HEK293T (cell line): ENCODE measurements at places on chromosomes 7 and 10.

- DNase-seq: no peak
Measured at GRCh38 chr7:2010101-2010500, 222.6 kb downstream of the MAD1L1 start.

DNA sequence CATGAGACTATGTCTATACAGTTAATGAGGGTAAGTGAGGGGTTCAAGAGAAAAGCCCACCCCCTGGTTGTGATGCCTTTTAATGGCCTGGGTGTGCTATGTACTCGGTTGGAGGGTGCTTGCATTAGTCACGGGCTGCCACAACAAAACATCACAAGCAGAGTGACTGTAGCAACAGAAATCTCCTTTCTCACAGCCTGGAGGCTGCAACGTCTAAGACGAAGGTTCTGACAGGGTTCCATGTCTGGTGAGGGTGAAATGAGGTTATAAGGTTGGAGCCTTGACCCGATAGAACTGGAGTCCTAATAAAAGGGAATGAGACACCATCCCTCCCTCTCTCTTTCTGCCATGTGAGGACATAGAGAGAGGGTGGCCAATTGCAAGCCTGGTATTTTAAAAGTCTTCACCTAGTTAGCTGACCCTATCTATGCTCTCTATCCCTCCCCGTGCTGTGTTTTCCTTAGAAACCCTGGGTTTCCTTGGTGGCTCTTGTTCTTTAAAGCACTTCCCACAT is 126.0 kb upstream of the GDF10 start:
- no peak for DNase-seq

GRCh38 chr10:96675846-96676245 is 44.5 kb downstream of the PIK3AP1 start:
- no peak for DNase-seq

DNA sequence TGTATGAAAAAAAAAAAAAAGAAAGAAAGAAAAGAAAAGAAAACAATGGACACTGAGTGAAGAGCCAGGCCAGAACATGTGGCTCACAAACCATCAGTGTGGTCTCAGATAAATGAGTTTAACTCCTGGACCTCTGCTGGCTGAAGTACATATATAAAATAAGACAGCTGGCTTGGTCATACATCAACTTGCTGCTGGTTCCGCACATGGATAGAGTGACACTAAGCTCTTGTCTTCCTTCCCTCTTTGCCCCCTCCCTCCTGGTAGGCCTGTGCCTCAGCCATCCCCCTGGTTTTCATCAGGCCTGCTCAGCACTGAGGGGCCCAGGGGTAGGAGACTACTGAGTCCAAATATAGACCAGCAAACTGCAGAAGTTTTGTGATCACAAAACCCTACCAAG is 58.1 kb upstream of the DGKI start:
- no peak for DNase-seq

DNA sequence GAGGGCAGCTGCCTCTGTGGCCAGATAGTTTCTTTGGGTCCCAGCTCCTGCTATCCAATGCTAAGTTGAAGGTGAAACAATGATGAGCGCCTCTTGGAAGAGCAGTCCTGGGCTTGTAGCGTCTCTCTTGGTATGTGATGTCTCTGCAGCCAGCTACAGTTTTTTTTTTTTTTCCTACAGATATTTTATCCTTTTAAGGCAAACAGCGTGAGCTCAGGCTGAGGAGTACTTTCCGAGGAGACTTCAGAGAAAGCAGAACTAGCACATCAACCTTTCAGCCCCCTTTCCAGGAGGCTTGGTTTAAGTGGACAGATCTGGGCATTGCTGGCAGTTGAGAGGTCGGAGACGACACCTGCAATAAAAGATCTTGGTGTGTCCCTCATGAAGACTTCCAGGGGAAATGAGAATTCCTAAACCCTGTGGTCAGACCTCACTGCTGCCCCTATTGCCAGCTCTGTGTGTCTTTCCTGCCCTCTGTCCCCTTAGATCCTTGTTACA is 9.1 kb downstream of the PRKG1 start:
- no peak for DNase-seq
